ENCODE measurements at places on chromosomes 5 and 9. TPM values are rescaled to one million over a fixed set of nuclear protein-coding genes. Genes with fewer than 3 reads are reported as not detected.

GRCh38 chr5:142152384-142152732, 43.8 kb downstream of the NDFIP1 start:
- DNase-seq: no peak

GRCh38 chr5:1724822-1725602, 74.6 kb downstream of the MRPL36 start:
- DNase-seq: peak; percentile 66

Gene LRRC8A
- total RNA-seq: 49.0 TPM

- DNase-seq: no peak
Observed at GRCh38 chr9:129972816-129973215, 70.2 kb downstream of the FNBP1 start.

- DNase-seq: no peak
Observed at GRCh38 chr9:122193651-122194050, 33.9 kb downstream of the MORN5 start.

Gene PCDHA9
- total RNA-seq: 0.17 TPM

- DNase-seq: no peak
Observed at GRCh38 chr5:179974946-179975712, 67.4 kb upstream of the TBC1D9B start.

Gene C9orf40
- 2.0 TPM for total RNA-seq

DNA sequence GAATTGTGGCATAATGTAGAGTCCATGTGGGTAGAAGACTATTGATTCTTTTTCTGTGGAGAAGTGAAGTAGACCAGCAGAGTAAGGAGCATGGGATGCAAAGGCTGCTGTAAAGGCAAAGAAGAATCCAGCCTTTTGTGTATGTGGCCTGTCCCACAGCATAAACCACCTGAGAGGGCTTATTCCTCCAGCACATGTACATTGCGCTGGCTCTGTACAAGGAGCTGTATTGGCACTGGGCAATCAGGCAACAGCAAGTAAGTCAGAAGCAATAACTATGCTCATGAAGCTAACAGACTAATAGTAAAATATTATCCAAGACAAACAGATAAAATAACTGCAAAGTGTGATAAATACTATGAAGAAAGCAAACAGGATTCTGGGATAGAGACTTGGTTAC, 86.2 kb downstream of the LURAP1L start:
- DNase-seq: no peak

Gene GGTA1
- total RNA-seq: 6.3 TPM

Measured in upper lobe of left lung (tissue), 6 donors.